Gastroesophageal sphincter (tissue), 4 donors: ENCODE measurements at places on chromosomes 12 and 14. TPM values are rescaled to one million over a fixed set of nuclear protein-coding genes. Genes with fewer than 3 reads are reported as not detected.

DNA sequence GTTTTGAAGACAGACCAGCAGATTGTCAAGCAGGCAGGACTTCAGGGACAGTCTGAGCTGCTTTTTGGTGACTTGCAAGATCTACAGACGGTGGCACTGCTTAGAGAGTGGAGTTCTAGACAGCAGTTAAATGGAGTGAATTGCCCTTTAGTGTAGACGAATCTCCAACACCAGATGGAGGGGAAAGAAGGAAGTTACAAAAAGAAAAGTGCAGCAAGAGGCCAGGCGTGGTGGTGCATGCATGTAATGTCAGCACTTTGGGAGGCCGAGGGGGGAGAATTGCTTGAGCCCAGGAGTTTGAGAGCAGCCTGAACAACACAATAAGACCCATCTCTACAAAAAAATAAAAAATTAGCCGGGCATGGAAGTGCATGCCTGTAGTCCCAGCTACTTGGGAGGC is 8.4 kb upstream of the HHIPL1 start:
- ATAC-seq = peak; percentile 30

DNA sequence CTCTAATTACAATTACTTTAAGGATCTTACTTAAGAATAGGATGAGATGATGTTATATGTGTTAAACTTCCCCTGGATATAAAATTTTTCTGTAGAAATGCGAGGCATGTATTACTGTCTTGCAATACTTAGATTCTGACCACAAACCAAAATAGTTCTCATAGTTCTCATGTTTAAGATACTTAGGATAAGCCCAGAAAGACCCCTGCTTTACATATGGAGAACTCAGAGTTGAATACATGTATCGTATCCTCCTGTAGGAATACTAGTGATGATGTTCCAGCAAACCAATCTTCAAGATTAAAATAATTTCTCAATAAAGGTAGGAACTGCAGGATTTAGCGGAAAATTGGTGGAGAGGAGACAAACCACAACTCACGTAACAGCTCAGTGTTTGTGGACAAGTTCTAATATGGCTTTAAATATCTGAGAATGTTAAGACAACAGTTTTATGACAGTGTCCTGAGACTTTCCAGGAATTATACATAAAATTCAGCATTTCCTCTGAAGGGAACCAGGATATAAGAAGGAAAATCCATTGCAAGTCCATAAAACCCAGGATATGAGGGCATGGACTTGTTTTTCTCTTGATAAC is 114.7 kb upstream of the CRY1 start:
- no peak for ATAC-seq

- ATAC-seq = no peak
These were observed 14.4 kb downstream of the FGD6 start for GRCh38 chr12:95202691-95203486.

PARPBP gene
- total RNA-seq = 0.93 TPM

DBX2 gene
- not detected for total RNA-seq

BCL2L14 gene
- not detected for total RNA-seq
